ENCODE measurements at places on chromosomes 3 and 15.

DNA sequence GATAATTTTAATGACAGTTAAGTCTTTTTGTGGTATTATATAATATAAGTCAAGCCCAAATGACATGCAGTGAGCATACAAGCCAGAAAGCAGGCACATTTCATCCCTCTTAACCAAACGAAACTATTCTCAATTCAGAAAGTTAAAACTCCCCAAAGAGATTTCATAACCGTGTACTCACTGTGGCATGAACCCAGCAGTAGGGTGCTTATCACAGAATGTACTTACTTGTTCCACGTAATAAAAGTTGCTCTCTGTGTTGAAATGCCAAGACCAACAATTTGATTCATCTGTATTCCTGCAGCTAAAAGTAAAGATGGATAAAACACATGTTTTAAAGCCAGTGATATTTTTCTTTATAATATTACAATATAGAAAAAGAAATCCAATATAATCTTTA lies 12.1 kb downstream of the GK5 start:
- peak; percentile 93 for DNase-seq

DNA sequence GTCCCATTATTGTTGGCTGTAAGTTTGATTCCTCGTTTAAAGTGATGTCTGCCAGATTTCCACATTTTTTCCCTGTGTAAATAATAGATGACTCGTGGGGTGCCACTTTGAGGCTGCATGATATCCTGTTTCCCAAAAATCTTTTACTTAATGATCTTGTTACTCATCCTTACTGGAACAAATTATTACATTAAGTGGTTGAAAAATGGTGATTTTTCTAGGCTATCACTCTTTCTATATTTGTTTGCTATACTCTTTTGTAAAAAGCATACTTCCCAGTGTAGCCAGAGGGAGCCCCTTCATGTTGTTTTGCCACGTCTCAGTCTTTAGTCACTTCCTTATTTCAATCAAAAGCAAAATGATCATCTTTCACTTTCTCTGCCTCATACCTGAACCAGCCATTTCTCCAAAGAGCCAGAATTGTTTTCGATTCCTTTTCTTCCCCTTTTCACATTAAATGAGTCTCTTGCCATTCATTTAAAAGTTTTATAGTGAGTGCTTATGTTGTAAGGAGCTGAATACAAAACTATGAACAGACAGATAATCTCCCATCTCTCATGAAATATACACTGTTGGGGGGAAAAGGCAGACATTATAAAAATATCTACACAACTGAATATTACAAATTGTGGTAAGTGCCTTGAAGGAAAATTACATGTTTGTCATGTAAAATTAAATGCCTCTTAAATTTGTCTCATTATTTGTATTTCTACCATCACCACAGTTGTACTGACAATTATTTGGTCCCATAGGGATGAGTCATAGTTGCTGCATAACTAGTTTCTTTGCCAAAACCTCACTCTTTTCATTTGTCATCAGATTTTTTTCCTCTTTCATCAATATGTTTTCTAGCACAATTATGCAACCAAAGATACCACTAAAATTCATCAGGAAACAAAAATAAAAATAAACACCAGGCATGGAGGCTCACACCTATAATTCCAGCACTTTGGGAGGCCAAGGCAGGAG lies 41.5 kb downstream of the ADGRG7 start:
- peak; percentile 44 for DNase-seq

DNA sequence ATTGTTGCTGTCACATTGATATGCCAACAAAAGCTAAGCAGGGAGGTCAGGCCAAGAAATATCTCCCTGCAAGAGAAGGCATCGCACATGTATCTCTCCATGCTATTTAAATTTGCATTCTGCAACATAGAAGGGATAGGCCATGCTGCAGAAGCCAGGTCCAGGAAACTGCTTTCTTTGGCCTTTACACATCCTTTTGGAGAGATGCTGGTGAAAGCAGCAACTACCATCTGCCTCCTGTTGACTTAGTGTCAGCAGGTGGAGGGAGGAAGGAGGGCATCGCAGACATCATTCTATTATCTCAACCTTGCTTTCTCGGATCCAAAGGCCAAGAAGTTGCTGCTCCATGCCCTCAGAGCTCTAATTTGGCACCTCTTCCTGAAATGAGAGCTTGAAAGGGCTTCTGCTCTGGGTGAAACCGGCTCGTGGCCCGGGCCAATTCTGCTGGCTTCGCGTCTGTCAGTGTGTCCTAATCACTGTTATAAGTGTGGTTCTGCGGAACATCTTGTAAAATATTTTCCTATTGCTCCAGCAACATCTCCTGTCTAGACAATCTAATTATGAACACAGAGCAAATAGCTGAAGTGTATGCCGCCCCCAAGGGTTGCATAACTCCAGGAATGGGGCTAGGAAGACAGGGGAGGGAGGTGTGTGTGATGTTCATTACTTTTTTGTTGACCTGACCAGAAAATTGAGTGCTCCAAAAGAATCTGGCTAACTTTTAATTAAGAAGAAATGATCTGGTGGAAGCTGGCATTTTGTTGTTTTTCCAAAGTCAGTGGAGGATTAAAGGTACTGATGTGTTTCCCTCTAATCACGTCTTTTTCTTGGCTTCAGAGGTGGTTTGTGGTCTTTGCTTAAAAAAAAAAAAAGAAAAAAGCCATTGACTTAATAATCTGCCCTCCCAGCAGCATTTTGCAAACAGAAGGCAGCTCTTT lies 89.1 kb downstream of the TPRG1 start:
- DNase-seq, result peak; percentile 44

GRCh38 chr15:69017978-69018377 lies 3.5 kb downstream of the NOX5 start:
- peak; percentile 59 for DNase-seq

GRCh38 chr3:163490119-163490518 lies 1588.2 kb downstream of the SI start:
- DNase-seq, result peak; percentile 58

DNA sequence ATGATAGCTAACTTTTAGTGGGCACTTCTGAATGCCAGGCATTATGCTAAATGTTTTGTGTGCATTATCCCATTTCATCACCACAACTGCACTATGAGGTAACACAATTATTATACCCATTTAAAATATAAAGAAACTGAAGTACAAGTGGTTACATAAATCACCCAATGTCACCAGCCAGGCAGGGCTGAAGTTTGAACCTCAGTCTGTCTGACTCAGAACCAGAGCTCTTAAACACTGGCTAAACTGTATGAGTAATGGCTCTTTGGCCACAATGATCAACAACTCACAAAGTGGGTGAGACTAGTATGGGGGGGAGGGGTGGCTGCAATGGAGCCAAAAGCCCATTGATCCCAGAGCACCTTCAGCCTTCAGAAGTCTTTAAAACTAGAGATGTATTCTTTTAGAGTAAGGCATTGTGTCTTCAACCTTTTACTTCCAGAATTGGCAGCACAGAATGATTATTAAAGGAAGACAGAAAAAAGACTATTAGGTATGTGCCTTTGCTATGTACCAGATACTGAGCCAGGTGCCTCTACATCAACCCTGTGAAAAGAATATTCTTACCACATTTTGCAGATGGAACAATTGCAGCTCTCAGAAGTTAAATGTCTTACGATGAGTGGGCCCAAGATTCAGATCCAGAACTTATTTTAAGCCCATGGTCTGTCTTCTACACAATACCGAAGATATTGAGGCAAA lies 166.9 kb downstream of the UACA start:
- DNase-seq, result peak; percentile 91

- DNase-seq, result no peak
Measured at GRCh38 chr3:14553871-14554270, 13.7 kb upstream of the GRIP2 start.

GRCh38 chr3:29440413-29441305 lies 159.8 kb downstream of the RBMS3 start:
- DNase-seq, result peak; percentile 58

- peak; percentile 50 for DNase-seq
Measured at GRCh38 chr3:194661374-194661773, 10.6 kb downstream of the LSG1 start.
